ENCODE measurements at places on chromosomes 6 and 20. TPM values are rescaled to one million over a fixed set of nuclear protein-coding genes. Genes with fewer than 3 reads are reported as not detected.

DNA sequence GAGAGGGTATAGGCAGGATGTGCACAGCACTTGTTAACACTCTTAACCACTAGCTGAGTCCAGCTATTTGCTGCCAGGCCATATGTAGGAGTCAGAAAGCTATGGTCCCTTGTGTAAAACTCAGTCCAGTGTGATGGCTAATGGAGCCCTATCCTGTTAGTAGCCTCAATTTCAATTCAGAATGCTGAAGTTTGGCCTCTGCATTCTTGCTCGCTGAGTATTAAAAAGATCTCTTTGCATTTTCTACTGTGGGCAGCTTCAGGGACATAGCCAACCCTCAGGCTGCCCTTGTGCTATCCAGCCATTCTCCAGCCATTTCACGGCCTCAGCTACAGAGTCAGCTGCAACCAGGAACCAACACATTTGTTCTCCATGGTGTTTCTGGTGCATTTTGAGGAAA lies 92.5 kb downstream of the SPTLC3 start:
- DNase-seq, result no peak

- no peak for DNase-seq
Measured at GRCh38 chr6:10534419-10534762, 13.2 kb downstream of the GCNT2 start.

DNA sequence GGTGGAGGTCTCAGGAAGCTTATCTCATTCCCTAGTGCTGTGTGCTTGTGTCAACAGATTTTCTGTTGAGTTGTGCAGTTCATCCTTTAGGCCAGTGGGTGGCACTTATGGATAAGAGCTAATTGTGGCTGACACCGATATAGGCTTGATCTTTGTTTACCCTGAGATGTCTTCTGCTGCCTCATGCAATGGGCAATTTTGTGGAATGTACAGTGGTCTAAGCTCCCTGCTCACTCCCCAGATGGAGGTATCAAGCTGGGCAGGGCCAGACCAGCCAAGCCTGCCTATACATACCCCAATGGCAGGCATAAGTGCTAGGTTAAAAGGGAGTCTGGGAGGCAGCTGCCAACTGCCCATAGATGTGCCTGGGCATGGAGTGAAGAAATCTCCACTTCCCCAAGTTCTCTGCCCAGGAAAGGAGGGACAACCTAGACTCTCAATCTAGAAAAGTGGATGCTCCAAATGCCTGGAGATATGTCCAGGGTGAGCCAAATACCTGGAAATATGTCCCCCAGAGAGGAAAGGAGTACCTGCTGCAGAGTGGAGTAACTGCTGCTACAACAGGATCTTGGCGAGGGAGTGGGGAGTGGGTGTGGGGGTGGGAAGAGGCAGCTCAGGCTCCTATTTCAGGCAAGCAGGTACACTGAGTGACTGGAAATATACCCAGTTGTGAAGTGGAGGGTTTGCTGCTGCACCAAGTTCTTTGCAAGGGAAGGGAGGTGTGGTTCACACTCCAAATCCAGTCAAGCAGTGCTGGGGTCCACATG lies 53.2 kb upstream of the ARG1 start:
- DNase-seq, result peak; percentile 17

GRCh38 chr6:141548966-141549365 lies 583.8 kb upstream of the GJE1 start:
- DNase-seq, result no peak

DNA sequence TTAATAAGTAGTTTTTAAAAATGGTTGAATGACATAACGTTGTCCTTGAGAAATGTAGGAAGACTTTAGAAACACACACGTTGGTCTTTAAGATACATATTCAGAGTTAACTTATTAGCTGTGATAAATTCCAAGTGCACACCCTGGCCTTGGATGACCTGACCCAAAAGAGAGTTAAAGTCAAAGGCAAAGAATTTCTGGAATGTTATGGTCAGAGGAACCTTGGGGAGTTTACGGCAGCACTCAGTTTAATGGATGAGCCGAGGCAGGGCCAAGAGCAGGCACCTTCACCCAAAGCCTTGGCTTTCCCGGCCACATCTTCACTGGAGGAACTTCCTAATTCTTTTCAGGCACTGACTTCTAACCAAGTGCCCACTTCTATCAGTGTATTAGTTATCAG lies 200.5 kb downstream of the SMOC2 start:
- no peak for DNase-seq

GRCh38 chr6:46549155-46549554 lies 57.9 kb upstream of the RCAN2 start:
- no peak for DNase-seq

DNA sequence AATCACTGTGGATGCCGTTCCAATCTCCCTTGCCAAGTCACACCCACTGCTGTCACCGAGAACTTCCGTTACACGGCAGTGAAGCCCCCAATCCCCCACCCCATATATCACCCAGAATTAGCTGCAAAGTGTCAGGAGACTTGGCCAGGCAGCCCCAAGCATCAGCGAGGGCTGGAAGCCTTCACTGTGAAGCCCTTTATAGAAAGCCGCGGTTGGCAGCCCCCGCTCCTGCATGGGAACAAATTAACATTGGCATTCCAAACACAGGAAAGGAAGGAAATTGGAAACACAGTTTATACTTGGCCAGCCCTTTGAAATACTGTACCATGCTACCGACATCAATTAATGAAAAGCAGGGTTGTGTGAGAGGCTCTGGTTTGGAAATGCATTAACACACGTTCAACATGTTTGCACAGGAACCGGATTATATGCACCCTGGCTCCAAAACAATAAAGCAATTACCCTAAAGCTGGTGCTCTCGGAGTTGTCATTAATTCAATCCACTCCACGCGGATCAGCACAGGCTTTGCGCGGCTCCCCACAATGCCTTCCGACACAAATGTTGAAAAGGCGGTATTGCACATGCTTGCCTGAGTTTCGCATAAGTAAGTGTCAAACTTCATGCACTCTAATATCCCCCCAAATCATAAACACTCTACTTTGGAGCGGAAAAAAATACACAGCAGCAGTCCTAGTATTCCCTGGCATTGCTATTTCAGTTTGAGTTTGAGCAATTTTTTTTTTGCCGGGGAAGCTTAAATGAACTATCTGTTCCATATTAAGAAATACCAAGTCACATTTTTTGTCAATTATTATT lies 7.1 kb downstream of the BMP7 start:
- no peak for DNase-seq

- DNase-seq, result no peak
Measured at GRCh38 chr6:165676435-165677068, 13.5 kb upstream of the PDE10A start.

DNA sequence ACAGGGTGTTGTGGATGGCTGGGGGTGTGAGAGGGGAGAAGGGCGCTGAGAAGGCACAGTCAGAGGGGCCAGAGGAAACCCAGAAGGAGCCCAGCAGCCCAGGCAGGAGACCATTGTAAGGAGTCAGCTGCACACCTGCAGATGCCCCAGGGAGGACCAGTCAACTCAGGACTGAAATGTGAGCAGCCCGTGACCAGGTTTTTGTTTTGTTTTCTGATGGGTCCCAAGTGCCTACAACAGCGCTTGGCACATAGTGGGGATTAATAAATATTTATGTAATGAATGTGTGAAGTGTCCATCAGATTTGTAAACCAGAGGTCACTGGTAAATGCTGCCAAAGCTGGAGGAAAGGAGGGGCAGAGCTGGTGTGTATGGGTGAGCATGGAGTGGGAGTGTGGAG lies 30.2 kb downstream of the TRAM2 start:
- DNase-seq, result no peak

DNA sequence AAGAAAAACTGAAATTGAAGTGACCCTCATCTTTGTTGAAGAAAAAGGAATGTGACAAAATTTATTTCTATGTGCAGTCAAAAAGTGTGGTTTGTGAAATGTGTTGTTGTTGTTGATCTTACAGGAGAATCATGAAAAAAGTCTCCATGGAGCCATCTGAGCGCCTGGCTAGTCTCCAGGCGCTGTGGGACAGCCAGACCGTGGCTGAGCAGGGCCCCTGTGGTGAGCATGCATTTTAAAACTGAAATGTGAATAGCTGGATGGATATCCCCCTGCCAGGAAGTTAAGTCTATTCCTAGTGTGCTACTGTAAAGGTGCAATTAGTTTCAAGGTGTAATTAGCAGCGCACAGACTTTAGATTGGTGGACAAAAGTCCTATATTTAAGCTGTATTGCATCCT lies 170.6 kb downstream of the CARMIL1 start:
- no peak for DNase-seq

DNA sequence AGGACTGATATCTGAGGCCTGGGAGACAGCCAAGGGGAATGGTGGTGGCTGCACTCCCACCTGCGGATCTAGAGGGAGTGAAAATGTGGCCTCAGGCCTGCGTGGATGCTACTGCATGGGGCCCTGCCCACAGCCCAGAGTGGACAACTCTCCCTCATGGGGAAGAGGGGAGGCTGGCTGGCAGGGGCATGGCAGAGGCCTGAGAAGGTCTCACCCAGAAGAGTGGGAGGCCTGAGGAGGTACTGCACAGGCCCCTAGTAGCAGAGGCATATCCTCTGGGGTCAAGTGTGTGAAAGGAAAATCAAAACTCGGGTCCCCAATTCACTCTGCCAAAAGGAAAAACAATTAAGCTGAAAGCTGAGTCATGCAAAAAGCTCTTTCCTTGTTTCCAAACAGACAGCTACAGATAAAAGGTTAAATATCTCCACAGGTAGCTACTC lies 158.2 kb downstream of the AKAP7 start:
- DNase-seq, result no peak

GRCh38 chr6:158284007-158284875 lies 28.0 kb upstream of the TULP4 start:
- DNase-seq, result no peak

- no peak for DNase-seq
Measured at GRCh38 chr6:35419417-35419816, 32.7 kb upstream of the FANCE start.

DNA sequence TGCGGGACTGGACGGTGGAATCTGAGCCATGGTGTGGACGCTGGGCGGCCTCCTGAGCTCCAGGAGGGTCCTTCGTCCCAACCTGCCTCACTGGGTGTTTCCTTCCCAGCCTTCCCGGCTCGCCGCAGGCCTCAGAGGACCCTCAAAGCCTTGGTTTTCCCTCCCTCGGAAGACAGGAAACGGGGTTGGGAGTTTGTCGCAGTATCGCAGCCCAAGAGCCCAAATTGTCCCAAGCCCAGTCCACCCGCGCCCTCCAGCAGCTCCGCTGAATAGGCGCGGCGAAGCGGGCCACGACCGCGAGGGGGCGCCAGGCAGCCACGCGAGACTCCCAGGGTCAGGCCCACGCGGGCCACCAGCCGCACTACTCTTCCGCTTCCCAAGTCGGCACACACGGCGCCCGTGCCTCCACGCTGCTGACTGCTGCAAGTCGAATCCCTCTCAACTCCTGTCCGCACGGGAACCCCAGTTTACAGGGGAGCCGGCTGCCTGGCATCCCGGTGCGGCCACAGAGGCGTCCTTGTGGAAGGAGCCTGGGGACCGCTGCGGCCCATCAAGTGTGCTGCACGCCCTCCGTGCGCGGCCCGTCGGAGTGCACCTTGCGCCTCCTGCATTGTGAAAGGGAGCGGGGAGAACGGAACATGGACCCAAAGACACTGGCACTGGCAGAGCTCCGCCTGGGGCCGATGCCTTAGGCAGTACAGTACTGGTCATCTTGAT lies 40.4 kb upstream of the HMGA1 start:
- DNase-seq, result peak; percentile 88

- no peak for DNase-seq
Measured at GRCh38 chr6:141443668-141444289, 688.9 kb upstream of the GJE1 start.

DNA sequence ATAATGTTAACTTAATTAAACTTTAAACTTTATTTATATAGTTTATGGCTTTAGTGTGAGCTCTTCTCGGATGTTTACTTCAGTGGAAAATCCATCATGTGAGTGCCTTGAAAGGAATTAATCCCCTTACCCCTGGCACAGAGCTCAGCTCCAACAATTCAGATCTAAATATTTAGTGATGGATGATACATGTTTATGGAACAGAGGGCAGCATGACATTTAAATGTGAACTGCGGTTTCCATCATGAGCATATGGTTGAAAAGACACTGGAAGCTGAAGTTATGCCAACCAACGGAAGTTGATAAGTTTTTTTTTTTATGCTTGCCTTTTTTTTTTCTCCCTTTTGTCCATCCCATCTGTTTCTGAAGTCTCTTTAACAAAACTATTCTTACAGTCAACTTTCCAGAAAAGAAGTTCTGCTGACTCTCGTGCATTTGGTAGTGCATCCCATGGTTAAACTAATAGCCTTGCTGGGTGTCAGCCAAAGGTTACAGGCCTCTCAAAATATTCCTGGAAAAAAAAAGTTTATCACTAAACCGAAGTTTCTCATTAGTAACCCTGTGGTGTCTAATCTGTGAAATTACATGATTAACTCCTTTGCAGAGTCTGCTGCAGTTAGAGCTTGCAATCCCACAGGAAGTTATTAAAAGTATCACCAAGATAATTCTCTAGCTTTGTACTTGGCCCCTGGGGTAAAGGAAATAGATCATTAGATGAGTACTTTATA lies 243.9 kb upstream of the TCF21 start:
- DNase-seq, result no peak

DNA sequence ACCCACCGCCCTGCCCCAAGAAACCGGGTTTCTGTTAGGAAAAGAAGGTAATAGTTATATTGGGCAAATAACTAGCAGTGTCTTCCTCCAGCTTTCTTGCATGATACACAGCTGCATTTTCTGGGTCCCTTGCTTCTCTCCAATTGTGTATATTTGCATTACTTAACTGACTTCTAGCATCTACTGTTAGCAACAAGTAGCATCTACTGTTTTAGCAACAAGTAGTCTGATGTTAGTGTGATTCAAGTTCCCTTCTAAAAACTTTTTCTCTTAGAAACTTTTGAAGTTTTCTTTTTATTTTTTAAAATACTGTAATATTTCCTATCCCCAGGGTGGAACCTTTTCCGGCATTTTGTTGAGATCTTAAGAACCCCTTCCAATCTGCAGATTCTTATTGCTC lies 221.2 kb downstream of the CLIC5 start:
- no peak for DNase-seq

- no peak for DNase-seq
Measured at GRCh38 chr20:25198663-25199383, 3.3 kb downstream of the ENTPD6 start.

- no peak for DNase-seq
Measured at GRCh38 chr6:6362056-6362840, 41.8 kb upstream of the F13A1 start.

- DNase-seq, result peak; percentile 42
Measured at GRCh38 chr20:13546497-13547131, 92.1 kb downstream of the TASP1 start.

GRCh38 chr6:53659458-53659857 lies 6.1 kb downstream of the KLHL31 start:
- no peak for DNase-seq

The PPIL4 gene
- 7.5 TPM for total RNA-seq

The BCAS1 gene
- total RNA-seq, result 0.84 TPM

The WFDC12 gene
- total RNA-seq, result not detected

The ELOVL2 gene
- 1.3 TPM for total RNA-seq

The MOG gene
- total RNA-seq, result not detected

The RNF146 gene
- total RNA-seq, result 11.2 TPM

The PHACTR3 gene
- total RNA-seq, result not detected

The FKBP1A gene
- total RNA-seq, result 69.6 TPM

The MCCD1 gene
- total RNA-seq, result not detected

The C6orf132 gene
- 13.9 TPM for total RNA-seq

The BNIP5 gene
- 37.5 TPM for total RNA-seq

The CHRNA4 gene
- total RNA-seq, result not detected

The PRRT1 gene
- total RNA-seq, result 0.08 TPM

The VNN1 gene
- 0.24 TPM for total RNA-seq

The PRSS35 gene
- 0.34 TPM for total RNA-seq

The SPATS1 gene
- total RNA-seq, result not detected

The SOBP gene
- total RNA-seq, result 1.6 TPM

The GOPC gene
- 5.9 TPM for total RNA-seq

The RTEL1 gene
- total RNA-seq, result 14.7 TPM

The PRDM13 gene
- total RNA-seq, result not detected

Measured in pancreas (tissue), 10 donors.